ENCODE measurements at places on chromosomes 16 and 17.

- no peak for DNase-seq
These were observed 12.8 kb upstream of the FBXL19 start for GRCh38 chr16:30910427-30911029.

DNA sequence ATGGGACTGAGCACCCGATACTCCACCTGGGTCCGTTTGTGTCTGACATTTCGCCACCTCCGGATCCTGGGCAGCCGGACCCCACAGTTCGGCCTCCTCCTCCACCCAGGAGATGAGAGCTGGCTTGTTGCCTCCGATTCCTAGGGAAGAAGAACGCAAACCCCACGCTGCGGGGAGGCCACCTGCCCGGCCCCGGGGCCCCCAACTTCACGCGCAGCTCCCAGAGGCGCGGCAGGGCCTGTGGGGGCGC lies 542 bp downstream of the ZNF764 start:
- DNase-seq, result no peak

DNA sequence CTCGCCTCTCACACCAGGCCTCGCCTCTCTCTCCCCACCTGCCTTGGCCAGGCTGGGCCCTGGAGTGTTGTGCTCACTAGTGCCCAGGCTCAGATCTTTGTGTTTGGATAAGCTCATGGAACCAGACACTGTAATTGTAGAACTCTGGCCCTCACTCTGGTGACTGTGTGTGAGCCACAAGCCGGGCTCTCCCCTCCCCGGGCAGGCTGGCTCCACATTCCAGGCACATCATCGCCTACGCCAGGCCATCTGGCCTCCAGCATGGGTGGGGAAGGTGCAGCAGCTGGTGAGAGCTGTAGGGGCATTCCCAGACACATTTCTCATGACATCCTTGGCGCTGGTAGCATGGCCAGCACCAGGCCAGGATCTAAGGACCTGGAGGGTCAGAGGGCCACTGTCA lies 202.3 kb downstream of the RAB11FIP4 start:
- DNase-seq, result no peak

DNA sequence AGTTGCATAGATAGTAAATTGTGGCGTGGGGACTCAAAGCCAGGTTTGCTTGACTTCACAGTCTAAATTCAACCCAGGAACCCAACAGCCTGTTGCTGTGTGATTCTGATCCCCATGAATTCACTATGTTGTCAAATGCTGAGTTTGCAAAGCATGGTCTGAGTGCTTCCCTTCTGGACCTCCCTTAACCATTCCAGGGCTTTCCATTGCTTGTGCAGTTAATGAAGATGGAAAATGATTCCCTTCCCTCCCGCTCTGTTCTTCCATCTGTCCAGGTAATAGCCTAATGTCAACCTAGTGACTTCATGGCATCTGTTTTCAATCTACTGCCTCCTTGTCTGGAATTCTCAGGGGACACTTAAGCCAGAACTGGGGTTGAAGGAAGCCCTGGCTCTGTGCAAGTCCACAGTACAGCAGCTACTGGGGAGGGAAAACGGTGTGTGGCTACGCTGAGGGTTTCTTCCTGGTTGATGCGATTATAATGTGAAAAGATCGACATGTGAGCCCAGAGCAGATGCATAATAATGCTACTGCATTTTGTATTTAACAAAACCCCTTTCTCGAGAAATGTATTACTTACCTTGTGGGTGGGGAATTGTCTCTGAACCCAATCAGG lies 206.7 kb downstream of the CDH13 start:
- no peak for DNase-seq

GRCh38 chr17:66526827-66527226 lies 224.4 kb downstream of the PRKCA start:
- DNase-seq, result no peak

Data from activated naive CD4-positive, alpha-beta T cell treated with anti-CD3 and anti-CD28 coated beads, Interleukin-2, amount 50 U/mL, for 16 hours (primary cell).